ENCODE measurements at places on chromosomes 5 and 9. TPM values are rescaled to one million over a fixed set of nuclear protein-coding genes. Genes with fewer than 3 reads are reported as not detected.

DNA sequence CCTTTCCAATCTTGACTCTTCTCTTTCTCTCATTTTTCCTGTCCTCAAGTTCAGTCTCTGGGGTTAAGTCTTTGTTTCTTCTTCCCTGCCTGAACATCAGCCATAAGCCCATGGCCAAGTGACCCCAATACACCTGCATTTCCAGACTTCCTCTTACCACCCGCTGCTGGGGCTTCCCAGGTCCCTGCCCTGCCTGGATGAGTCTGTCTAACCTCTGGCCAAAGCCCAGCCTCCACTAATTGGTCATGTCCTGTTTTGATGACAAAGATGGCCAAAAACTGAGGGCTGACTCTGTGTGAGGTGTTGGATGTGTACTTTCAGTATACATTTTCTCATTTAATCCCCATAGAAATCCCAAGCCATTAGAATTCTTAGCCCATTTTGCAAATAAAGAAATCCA, 47.3 kb downstream of the SH3TC2 start:
- DNase-seq: no peak

DNA sequence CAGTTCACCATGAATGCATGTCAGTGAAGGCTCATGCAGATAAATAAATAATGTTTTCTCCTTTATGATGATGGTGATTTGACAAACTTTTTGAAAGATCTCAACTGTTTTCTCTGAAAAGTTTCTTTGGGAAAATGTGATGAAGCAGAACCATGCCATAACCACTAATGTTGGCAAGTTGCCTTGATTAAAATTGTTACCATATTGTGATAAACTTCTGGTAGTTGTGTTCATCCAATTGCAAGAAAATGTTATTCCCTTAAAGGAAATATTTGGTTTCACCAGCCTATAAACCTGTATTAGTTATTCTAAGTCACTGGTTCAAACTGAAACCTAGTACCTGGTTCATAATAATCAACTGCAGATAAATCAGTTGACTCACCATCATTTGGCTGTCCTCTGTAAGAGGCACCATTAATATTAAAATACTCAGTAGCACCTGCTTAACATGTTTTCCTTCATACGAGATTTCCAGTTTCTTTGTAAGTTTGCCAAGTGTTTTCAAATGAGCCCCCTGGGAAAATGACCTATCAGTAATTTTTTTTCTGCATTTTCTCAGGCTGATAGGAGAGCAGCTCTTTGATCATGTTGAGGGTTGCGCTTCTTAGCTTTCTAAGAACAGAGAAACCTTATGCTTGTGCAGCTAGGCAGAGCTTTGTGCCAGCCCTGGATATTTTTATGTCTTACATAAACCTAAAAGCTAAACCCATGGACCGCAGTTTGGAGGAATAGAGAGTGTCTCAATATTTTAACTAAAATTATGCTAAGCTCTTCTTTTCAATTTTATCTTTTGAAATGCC, 88.0 kb downstream of the LURAP1L start:
- no peak for DNase-seq

- no peak for DNase-seq
These were observed 181.1 kb upstream of the ELAVL2 start for GRCh38 chr9:24007185-24007584.

DNA sequence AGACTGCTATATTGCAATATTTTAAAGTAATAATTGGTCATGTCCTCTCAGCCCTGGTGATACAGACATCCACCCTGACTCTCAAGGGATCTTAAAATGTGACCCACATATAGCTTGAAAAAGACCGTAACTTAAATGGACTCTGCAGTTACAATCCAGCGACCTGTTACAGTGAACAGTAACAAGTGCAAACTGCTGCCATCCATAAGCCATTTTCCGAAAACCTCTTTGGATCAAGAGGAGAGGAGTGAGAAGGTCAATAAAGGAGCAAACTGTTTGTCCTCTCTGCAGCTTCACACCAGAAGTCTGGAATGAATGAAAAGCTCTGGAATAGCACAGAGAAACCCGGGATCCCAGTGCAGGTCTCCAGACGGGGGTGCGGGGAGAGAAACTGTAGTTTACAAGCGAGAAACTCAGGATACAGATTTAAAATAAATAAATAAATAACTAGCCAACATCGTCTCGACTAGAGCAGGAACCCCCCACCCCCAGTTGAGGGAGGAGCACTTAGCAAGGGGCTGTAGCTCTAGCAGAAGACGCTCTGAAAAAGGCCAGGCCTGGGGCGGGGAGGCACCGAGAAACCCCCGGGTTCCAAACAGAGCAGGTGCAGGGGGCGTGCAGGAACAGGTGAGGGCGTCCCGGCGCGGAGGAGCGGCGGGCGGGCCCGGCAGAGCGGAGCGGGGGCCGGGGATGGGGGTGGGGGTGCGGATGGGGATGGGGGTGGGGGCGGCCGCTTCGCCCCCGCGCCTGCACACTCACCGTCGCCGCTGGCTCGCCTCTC, 572 bp downstream of the ZDHHC21 start:
- no peak for DNase-seq

GRCh38 chr5:153122403-153122802, 368.1 kb upstream of the GRIA1 start:
- no peak for DNase-seq

DNA sequence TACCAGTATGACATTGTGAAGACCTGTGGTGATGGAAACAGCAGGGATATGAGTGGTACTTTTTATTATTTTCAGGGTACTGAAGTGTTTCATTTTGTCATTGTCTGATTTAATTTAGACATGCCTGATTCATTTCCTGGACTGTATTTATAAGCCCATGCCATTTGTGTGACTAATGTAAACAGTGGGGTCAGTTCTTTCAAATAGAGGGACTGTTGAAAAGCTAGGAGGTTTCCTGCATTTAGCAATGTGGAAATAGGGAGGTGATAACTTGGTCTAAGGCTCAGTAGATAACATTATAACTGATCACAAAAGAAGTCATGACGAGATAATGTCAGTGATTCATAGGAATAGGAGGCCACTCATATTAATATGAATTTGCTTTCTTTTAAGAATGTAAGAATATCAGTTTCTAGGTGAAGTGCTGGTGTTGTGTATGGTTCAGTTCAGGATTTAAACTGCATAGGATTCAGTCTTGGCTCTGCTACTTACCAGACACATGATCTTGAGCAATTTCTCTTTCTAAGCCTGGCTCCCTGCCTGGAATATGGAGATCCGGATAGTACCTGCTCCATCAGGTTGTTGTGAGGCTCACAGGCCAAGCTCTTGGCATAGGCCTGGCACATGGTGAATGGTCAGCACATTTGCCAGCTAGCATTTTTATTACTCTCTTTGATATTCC, 7.5 kb downstream of the RASGRF2 start:
- no peak for DNase-seq

- DNase-seq: no peak
These were observed 1.2 kb upstream of the RFK start for GRCh38 chr9:76395381-76395780.

DNA sequence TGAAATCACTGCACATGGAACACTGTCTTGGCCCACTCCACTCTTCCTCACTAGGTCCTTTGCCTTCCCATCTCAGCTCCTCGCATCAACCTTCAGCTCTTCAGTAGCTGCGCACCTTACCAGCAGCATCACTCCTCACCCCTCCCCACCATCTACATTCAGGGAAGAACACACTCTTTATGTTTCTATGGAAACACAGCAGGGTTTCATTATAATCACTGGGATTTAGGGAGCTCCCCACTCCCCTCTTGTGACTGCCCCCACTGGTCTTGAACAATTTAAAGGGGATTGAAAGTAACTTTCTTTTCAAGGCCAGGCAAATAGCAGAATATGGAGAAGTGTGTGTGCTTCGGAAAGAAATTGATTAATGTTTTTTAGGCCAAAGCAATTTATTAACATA, 111.2 kb downstream of the INSYN2B start:
- no peak for DNase-seq

- no peak for DNase-seq
These were observed 25.6 kb upstream of the RANBP17 start for GRCh38 chr5:170836226-170836625.

DNA sequence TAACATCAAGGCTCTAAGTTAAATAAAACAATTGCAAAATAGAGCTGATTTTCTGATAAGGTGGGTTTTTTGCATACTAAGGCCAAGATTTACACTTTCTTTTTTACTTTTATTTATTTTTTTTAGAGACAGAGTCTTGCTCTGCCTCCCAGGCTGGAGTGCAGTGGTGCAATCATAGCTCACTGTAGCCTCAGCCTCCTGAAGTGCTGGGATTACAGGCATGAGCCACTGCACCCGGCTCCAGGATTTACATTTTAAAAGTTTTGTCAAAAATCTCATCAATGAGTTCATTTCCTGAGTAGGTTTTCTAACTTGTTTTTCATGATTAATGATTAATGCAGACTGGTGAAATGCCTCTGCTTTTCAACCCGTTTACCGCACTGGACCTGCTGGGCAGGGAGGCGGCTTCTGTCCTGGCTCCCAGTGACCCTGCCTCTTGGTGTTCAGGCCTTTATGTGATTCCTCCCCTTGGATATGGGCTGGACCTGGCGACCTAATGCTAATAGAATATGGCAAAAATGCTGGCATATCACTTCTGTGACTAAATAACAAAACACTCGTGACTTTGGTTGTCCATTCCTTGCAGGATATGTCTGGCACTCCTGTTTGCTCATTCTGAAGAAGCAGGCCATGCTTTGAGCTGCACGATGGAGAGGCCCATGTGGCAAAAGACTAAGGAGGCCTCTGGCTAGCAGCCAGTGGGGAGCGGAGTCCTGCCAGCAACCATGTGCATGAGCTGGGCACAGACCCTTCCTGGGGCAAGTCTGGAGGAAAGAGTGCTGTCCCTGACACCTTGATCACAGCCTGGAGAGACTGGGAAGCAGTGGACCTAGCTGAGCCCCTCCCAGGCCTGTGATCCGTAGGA, 72.2 kb upstream of the PTCH1 start:
- no peak for DNase-seq

DNA sequence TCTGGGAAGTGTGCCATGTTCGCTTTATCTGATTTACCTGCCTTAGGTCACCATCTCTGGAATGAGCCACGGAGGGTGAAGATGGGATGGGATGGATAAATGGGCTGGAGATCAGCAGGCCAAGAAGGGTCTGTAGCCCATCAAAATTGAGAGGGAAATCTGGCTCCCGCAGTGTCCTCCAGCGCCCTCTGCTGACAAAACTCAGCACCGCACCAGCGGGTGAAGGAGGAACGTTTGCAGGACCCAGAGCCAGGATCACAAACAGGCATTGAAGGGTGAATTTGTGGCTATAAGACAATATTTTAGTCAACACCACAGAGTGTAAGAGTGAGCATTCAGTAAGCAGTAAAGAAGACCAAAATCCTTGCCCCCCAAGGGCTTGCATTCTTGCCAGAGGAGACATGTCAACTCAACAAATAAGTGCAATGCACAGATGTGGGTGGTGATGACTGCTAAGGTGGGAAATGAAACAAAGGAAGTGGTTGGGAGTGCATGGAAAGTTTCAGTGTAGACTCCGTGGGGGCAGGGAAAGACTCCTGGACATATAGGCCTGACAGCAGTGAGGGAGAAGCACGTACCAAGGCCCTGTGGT, 124.4 kb downstream of the TENT4A start:
- DNase-seq: peak; percentile 58

DNA sequence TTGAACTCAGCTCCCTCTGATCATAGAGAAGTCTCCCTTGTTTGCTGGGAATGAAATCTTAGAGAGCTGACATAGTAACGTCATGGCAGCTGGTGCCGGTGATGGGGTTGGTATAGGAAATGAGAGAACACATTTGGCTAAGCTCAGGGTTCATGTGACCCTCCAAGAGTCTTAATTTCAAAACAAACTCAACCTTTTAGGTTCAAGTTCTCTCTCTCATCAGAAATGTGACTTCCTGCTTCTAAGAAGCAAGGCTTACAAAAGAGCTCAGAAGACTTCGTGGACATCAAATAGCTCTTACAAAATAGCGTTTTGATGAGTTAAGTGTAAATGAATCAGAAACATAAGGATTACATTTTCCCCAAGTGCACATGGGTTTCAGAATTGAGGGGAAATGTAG, 97.3 kb downstream of the PAPPA start:
- DNase-seq: no peak

DNA sequence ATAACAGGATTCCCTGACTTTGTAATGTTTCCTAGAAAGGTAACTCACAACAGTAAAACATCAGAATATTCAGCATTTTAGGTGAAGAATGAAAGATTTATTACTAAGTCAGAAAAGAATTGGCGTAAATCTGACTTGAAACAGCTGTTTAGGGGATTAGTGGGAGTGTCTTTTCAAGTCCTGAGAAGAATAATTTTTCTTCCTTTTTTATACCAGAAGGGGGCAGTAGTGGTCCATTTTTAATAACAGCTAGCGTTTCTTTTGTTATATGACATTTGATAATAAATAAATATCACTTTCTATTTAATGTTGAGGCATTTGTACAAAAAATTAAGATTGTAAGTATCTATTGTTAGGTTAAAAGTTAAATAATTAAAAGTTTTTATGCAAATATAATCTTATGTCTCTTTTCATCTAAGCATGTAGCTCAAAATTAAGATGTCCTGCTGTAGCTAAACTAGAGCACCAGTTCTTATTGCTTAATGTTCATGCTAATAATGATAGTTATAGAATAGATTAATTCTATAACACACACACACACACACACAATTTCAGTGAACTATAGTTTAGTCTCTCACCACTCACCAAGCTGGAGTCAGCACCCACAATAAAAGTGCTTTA, 258.7 kb upstream of the ARRDC3 start:
- DNase-seq: no peak

DNA sequence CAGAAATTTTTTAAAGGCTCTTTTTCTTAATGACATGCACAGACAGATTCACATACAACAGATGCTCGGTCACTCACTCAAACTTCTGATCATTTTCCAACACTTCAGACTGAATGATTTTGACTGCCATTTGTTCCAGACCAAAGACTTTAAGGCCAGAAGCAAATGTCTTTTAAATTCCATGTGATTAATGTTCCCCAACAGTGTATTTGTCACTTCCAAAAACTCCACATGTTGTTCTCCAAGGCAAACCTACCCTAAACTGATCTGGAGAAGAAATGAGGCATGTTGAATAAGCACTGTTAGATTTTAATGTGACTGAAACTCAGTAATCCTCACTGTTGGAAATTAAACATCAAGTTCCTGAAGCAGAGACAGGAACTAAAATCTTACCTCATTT, 366.7 kb downstream of the GABRG2 start:
- no peak for DNase-seq

DNA sequence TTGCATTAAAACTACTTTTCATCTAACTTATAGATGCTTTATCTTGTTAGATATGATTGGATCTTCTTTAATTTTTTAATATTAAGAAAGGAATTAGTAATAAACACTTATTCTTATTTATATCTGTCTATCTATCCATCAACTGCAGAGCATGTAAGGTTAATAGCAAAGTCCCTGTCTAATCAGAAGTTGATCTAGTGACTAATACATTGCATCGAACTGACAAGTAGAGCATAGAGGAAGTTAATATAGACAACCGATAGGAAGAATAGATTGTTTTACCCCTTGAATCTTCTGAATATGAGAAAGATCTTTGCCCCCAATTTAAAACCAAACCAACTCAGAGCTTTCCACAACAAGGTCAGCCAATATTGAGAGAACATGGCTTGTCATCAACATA, 862.0 kb upstream of the CDH6 start:
- no peak for DNase-seq

Gene TMEM232
- 0.91 TPM for total RNA-seq

Gene PTCD2
- total RNA-seq: 9.8 TPM

Gene CCDC187
- total RNA-seq: not detected

Measured in activated naive CD8-positive, alpha-beta T cell treated with anti-CD3 and anti-CD28 coated beads, Interleukin-2, amount 10 ng/mL, durations not matched to agents 7 days and 5 days (primary cell).